ENCODE measurements at places on chromosomes 5 and 9. TPM values are rescaled to one million over a fixed set of nuclear protein-coding genes. Genes with fewer than 3 reads are reported as not detected.
A peak's percentile ranks its signal among the peaks of the same experiment; 100 is the strongest.

LCN12 gene
- total RNA-seq = 4.7 TPM

PPP3R2 gene
- not detected for total RNA-seq

DBH gene
- 0.24 TPM for total RNA-seq

ANKRD55 gene
- total RNA-seq = not detected

DNA sequence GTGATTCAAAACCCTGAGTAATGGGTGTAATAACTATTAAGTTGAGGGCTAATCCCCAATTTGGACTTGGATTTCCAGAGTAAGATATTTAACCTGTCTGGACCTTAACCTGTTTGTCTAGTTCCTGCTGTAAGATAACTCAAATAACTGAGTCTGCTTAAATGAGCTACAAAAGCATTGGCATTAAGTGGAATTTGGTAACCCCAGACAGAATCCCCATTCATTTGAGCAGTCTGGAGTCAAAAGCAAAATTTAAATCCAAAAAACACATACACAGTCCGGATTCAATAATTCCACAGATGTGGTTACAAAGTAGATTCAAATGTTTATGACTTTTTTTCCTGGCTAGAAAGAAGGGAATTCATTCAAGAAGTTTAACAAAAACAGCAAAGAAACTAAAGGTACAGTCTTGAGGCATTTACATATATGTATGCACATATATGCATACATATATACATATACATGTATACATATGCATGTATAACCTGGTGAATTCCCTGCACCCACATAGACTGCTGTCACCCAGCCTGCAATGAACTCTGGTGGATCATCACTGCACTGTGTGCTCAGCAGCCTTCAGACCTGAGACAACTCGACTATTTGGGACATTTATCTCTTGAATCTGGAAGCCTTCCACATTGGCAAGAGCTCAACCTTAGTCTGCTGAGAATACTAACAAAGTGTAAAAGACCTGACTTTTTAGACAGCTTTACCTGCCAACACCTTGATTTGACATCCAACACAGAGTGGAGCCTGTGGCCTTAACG lies 205.4 kb downstream of the LURAP1L start:
- DNase-seq = no peak

GRCh38 chr5:78895616-78896015 lies 89.5 kb downstream of the ARSB start:
- DNase-seq = no peak

DNA sequence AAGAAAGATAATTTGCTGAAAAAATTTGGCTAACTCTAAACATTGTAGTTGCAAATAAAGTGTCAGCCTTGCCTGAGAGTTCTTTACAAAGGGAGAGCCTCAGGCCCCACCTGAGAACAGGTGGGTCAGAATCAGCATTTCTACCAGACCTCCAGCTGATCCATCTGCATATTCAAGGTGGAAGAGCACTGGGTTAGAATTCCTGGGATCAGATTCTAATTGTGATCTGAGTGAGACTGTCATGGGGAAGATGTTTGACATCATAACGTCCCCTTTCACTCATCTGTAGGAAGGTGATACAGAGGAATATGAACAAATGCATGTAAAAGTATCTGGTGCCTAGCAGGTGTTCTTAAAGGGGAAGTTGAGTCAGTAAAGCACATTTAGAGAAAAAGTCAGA lies 54.6 kb downstream of the FBXL7 start:
- DNase-seq = peak; percentile 33

Data from WTC11 (cell line).